Effector CD4-positive, alpha-beta T cell (primary cell): ENCODE measurements at places on chromosomes 2 and 18.

- DNase-seq = no peak
These were observed 54.9 kb downstream of the ZCCHC2 start for GRCh38 chr18:62577765-62578164.

DNA sequence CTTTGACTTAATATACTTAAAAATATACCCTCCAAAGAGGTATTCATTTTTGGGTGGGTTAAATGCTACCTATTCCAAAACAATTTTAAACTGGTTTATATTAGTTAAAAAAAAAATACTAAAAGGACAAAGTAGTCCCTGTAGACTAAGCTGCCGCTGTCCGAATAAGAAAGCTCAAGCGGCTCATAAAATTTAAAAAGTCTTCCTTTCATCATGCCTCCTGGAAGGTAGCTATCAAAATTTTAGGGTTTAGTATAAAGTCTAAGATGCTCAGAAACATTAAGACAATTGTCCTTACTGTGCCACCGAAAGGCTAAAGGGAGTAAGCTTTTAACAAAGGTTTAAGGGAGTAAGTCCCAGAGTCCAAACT lies 440 bp upstream of the UGGT1 start:
- no peak for DNase-seq

DNA sequence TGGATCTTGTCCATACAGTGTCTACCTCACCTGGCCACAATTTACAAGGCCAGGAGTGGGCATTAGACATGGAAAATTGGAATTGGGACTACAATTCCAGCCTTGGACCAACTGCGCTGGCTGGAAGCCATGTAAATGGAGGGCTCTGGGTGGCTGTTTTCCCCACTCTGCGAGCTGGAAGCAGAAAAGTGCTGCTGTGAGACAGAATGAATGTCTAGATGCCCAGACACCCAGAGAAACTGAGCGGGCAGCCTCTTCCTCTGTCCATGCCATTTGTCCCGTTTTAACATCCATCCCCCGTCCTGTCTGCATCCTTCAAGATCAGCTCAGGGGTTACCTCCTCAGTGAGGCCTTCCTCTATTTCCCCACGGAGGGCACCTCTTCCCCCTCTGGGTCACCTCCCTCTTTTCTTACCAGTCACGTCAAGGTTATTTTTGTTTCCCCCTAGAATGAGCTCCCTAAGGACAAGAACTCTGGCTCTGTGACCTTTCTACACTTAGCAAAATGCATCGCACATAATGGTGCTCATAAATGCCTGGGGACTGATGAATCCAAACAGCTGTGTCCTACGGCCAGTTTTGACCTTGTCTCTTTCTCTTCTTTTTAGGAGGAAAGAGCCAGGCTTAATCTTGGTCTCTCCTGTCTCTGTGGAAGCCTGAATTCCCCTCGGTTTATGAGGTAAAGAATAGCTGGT lies 41.2 kb downstream of the MCFD2 start:
- no peak for DNase-seq

- DNase-seq = no peak
These were observed 76.6 kb upstream of the ZFP36L2 start for GRCh38 chr2:43302961-43303494.

- peak; percentile 45 for DNase-seq
These were observed 18.3 kb downstream of the YPEL5 start for GRCh38 chr2:30165050-30165520.

GRCh38 chr2:200219309-200220113 lies 87.0 kb upstream of the SPATS2L start:
- no peak for DNase-seq

- no peak for DNase-seq
These were observed 119.5 kb downstream of the NCK2 start for GRCh38 chr2:105864262-105864661.

DNA sequence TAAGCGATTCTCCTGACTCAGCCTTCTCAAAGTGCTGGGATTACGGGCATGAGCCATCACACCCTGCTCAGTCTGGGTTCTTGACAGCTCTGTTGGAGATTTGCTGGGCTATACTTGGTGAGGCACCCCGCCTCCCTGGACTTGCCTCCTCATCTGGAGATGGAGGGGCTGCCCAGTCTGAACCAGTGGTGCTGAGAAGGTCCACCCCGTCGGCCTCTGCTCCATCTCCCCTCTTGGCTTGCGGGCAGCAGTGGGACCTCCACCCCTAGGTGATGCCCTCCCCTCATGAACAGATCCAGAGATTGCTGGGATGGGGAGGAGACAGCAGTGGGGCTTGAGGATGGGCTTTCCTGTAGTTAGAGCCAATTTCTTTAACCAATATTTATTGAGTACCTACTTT lies 120.9 kb downstream of the CLIP4 start:
- no peak for DNase-seq

DNA sequence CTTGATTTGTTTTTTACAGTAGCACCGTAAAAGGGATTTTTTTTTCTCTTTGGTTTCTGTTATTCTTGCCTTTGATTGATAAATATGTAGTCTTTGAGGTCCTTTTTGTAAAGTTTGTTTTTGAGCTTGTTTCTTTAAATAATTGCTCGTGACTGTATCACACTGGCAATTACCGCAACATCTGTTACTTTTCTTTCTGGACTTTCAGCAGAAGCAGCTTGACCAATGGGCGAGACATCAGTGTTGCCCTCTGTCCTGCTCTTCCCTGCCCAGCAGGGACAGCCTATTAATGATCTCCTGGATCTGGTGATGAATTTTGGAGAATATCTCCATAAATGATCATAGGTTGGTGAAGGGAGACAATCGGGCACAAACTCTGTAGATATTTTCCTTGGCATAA lies 74.9 kb downstream of the TDRD15 start:
- DNase-seq = no peak

DNA sequence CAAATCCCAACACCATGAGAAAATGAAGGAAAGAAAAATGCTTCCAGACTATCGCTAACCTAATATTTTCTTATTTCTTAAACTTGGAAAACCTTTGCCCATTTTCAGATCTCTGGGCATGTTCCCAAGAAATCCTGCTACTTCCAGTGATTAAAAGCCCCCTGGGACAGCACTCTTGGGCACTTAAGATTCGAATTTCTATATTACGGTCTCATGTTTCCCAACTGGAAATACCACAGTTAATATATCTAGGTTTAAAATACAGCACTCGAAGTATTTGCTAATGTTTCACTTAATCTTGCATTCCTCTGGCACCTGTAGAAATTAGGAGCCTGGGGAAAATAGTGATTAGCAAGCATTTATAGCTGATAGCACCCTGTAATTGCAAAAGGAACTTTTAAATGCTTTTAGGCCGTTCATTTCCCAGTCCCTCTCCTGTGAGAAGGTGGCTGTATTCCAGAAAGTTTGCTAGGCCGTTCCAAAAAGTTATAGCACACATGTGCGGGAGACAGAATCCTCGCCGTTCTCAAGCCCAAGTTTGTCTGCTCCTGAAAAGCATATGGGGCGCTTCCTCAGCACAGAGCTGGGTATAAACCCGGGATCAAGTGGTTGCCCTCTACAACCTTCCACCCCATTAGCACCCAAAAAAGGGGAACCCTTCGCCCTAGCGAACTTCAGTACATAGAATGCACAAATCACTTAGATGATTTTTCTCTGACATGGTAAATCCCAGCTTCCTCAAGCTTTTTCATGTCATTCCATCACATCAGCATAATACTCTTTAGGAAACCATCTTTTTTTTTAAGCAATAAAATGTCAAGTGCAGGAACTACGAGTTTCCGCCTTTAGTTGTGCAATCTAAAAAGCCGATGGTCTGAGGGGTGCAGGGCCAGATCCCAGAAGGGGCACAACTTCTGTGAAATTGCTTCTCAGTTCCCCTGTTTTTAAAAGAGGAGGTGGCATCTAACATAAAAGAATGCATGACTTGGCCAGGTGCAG lies 60.6 kb downstream of the DIPK1C start:
- no peak for DNase-seq

DNA sequence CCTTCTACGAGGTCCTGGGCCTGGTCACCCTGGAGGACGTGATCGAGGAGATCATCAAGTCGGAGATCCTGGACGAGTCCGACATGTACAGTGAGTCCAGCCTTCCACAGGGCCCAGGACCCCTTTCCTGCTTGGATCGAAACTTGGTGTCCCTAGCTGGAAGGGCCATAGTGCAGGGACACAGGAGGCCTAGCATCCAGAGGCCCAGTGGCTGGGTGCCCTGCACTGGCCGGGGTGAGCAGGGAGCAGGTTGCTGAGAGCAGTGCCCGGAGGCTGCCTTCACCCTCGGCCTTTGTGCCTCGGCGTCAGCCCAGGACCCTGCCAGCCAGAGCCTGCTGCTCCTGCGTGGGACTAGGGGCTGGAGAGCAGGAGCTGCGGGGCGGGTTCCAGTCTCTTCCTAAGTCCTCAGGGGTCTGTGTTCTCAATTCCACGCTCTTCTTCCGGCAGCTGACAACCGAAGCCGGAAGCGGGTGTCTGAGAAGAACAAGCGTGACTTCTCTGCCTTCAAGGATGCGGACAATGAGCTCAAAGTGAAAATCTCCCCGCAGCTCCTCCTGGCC lies 18.9 kb upstream of the CNNM3 start:
- DNase-seq = no peak

DNA sequence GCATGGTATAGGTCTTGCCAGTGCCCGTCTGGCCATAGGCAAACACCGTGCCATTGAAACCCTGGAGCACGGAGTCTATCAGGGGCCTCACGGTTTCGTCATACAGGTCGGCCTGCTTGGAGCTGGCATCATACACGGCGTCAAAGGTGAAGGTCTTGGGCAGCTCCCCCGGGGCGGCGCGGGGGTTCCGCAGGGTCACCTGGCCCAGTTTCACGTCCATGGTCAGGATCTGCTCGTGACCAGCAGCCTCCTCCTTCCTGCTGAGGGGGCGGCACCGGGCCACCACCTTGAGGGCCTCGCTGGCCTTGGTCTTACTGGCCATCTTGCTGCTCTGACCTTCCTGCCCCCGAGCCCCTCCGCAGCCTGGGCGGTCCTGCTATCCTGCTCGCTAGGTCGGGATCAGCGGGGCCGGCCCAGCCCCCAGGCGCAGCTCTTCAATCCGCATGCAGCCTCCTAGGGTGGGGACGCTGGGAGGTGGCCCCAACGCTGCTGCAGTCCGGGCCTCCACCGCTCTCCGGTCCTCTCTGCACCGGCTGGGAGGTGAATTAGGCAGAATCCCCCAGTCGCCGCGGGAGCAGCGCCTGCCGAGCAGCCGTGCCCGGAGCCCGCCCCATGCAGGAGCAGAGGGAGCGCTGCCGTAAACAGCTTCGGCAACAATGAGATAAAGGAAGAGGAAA lies 563 bp downstream of the KIF3C start:
- peak; percentile 23 for DNase-seq

- DNase-seq = no peak
These were observed 15.5 kb downstream of the SLC66A2 start for GRCh38 chr18:79935925-79936324.

- no peak for DNase-seq
These were observed 535 bp downstream of the HOXD3 start for GRCh38 chr2:176157499-176158185.

GRCh38 chr18:79851950-79852349 lies 54.2 kb downstream of the KCNG2 start:
- DNase-seq = no peak

DNA sequence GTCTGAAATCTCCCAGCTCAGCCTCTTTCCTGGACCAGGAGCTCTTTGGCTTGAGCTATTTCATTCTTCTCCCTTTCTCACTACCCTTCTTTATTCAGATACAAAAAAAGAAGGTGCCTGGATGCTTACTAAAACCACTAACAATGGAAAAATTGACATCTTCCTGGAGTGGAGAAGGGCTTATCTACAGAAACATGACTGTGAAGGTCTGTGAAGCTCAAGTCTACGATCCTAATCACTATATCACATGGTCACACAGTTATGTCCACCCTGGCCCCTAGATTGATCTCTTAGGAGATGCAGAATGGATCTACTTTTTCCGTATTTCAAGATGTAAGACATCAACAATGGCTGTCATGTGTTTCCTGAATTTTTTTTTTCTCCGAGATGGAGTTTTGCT lies 5.7 kb upstream of the KRCC1 start:
- no peak for DNase-seq

- DNase-seq = no peak
These were observed 39.3 kb upstream of the NRXN1 start for GRCh38 chr2:51071191-51071590.

- DNase-seq = no peak
These were observed 453.9 kb upstream of the DDX18 start for GRCh38 chr2:117360586-117360985.

- DNase-seq = no peak
These were observed 19.3 kb upstream of the SMCHD1 start for GRCh38 chr18:2636126-2636631.

DNA sequence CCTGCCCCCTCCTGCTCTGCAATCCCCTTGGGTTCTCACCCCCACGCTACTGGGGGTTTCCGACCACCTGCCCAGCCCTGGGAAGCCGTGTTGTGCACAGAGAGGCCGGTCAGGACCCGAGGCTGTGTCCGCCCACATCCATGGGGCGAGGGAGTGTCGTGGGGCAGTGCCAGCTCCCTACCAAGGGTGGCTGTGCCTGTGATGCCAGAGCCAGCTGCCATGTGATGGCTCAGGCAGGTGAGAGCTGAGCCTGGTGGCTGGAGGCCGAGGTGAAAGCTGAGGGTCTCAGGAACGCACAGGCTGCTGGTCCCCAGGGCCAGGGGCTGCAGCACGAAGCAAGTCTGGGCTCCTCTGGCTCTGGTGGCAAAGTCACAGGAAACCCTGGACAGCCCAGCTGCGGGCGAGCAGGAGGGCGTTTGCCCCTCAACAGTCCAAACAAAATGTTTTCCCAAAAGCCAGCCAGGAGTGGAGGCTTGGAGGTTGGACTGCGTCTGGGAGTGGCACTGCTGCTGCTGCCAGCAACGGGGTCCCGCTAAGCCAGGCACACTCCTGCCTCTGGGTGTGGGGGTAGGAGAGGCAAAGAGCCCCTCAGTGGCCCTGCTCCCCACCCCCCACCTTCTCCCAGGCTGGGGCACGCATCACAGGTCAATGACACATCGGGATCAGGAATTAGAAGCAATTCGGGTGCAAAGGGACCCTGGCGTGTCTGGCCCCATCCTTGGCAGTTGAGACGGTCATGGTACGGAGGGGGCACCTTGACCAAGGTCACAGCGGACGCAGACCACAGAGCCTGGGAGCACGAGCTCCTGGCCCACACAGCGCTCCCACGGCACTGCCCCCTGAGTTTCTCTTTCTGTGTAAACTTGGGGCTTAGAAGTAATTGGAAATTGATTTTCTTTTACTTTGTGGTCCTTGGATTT lies 72.4 kb upstream of the GPC1 start:
- no peak for DNase-seq

- DNase-seq = no peak
These were observed 25.2 kb downstream of the PTRHD1 start for GRCh38 chr2:24768013-24768412.

GRCh38 chr2:31945572-31945935 lies 65.3 kb downstream of the MEMO1 start:
- DNase-seq = no peak

- DNase-seq = no peak
These were observed 37.4 kb downstream of the ACTR2 start for GRCh38 chr2:65264821-65265670.

- DNase-seq = no peak
These were observed 30.7 kb upstream of the ERCC3 start for GRCh38 chr2:127324635-127325034.
